ENCODE measurements at places on chromosomes 1 and 21.

GRCh38 chr1:97632776-97633175 is 288.1 kb downstream of the DPYD start:
- no peak for DNase-seq

- peak; percentile 47 for DNase-seq
Measured at GRCh38 chr1:77543822-77544448, 138.5 kb downstream of the ZZZ3 start.

DNA sequence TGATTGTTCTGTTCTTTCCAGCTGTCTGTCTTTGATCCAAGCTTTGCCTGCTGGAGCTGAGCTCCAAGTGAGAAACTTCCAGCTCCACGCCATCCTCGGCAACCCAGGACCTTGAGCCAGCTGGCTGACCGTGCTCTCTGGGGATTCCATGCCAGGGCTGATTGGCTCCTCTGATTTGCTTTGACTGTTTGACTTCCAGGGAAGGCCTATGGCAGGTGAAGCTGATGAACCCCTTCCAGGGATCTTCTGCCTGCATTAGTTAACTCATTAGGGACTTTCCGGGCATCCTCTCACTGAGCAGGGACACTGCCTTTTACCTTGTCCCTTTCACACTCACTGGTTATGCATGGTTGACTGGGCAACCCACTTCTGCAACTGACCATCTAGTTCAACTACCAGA is 406.1 kb downstream of the RPS6KC1 start:
- peak; percentile 77 for DNase-seq

DNA sequence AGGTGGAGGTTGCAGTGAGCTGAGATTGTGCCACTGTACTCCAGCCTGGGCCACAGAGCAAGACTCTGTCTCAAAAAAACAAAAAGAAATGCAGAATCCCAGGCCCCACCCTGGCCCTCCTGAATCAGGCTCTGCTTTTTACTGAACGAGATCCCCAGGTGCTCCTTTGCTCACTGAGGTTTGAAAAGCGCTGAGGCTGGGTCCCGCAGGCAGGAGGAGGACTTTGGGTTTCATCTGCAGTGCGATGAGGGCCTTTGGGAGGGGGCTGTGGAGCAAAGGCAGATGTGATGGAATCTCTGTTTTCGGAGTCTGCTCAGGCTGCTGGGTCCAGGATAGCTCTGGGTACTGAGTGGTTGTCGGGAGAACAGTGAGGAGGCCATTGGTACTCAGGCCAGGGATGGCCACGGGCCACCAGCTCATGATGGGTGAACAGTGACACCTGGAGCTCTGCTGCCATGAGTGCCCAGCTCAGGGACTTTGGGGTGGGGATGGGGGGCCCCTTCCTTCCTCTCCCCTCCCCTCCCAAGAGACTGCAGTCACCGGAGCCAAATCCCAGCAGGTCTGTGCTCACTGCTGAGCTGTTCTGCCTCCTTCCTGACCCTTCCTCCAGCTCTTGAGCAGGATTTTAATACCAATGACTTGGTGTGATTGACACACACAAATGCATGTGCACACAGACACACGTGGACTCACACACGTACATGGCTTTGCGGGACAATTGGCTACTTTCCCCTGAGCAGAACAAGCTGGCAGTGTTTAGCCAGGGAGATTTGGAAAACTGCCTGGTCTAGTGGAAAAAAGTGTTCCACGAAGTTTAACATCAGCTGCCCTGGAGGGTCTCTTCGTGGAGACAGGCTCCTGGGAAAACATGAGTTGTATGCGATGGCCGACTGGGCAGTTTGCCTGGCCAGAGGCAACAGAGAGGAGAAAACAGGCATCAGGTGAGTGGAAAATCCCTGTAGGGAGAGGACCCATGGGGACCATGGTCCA is 3.6 kb upstream of the DHRS3 start:
- no peak for DNase-seq

- peak; percentile 18 for DNase-seq
Measured at GRCh38 chr1:222182641-222183040, 365.3 kb downstream of the HHIPL2 start.

DNA sequence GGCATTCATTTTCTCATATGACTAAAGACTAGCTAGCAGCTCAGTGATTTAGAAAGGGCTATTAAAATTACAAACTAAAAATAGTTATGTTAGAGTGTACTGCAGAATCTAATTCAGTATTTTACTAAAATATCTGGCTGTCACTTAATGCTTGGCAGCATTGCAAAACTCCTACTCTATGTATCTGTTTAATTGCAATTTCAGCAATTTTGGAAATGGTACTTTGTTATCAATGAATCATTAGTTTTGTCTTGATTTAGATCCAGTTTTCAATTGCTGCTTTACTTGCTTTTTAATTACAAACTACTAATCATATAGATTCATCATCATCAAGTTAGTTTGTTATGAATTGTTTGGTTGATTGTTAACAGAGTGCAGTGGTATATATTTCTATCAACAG is 19.2 kb downstream of the C1orf87 start:
- no peak for DNase-seq

GRCh38 chr1:204520834-204521709 is 4.9 kb downstream of the MDM4 start:
- peak; percentile 87 for DNase-seq

GRCh38 chr21:24955275-24955961 is 651.9 kb downstream of the MRPL39 start:
- no peak for DNase-seq

GRCh38 chr1:14915356-14916054 is 238.0 kb upstream of the TMEM51 start:
- peak; percentile 33 for DNase-seq

DNA sequence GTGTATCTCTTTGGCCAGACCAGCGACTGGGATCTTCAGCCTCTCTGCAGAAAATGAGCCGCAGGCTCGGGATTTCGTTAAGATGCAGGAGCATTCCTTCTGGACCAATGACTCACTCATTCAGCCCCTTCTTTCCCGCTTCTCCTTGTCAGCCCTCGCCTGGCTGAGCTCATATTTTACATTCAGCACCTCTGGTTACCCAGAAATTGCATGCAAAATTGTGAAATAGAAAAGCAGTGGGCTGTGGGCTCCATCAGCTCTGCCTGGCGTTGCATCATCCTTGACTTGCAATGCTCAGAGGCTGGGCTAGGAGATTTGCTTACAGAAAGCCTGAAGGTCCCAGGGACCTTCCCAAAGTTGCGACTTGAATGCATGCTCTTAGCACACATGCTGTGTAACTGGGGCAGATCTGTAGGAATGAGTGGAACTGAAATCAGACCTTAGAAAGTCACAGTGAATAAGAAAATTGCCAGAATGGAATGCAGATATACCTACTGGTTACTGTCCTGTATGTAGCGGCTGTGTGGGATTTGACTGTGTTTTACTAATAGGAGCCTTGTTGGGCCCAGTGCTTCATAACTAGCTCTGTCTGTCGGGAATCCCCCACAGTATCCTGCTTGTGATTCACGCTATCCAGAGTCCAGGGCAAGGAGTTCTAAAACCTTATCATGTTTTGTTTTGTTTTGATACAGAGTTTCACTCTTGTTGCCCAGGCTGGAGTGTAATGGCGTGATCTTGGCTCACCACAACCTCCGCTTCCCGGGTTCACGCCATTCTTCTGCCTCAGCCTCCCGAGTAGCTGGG is 444.8 kb downstream of the KIF26B start:
- peak; percentile 51 for DNase-seq

All from kidney tubule cell (primary cell).